ENCODE measurements at places on chromosomes 3 and 15.

DNA sequence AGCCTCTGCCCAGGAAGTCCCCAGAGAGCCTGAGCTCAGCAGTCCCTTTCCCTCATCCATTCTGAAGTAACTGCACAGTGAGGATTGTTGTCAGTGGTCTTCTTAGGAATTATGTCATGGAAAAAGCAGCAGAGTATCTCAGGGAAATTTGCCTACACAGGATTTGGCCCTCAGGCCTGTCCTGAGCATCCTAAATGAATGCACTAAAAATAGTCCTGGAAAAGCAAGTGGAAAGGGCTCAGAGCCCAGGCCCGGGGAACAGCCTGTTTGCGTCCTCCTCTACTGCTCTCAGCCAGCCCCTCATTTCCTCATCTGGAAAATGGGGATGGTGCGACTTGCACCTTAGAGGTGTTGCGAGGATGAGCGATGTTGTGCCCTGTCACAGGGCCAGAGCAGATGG is 21.6 kb downstream of the LYSMD4 start:
- no peak for DNase-seq

DNA sequence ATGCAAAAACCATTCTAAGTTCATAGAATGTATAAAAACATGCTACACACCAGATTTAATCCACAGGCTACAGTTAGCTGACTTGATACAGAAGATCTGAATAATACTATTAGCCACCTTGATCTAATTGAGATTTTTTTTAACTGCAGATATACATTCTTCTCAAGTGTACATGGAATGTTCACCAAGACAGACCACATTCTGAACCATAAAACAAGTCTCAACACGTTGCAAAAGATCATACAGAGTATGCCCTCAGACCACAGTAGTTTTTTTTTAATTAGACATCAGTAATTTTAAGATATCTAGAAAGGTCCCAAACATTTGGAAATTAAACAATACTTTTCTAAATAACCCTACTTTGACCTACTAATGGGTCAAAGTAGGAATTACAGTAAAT is 83.3 kb downstream of the FGF7 start:
- no peak for DNase-seq

DNA sequence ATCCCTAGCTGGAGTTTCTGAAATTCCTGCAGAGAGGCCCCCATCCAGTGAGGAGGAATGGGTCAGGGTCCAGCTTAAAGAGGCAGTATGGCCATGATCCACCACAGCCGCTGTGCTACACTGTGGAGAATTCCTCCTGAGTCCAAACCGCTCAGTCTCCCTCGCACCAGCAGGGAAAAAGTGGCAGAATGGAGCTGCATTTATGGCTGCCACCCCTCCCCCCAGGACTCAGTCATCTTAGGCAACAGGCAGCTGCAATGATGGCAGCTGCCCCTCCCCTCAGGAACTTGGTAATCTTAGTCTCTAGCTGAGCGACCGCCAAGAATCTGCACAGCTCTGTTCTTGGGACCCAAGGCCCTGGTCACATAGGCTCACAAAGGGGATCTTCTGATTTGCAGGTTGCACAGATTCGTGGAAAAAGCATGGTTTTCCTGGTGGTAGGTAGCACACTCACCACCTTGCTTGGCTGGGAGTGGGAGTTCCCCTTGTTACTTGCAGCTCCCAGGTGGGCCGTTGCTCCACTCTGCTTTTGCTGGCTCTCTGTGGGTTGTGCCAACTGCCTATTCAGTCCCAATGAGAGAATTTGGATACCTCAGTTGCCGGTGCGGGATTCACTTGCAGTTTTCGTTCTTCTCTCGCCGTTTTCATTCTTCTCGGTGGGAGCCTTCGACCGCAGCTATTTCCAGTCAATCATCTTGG is 204.1 kb downstream of the STXBP5L start:
- DNase-seq, result no peak

DNA sequence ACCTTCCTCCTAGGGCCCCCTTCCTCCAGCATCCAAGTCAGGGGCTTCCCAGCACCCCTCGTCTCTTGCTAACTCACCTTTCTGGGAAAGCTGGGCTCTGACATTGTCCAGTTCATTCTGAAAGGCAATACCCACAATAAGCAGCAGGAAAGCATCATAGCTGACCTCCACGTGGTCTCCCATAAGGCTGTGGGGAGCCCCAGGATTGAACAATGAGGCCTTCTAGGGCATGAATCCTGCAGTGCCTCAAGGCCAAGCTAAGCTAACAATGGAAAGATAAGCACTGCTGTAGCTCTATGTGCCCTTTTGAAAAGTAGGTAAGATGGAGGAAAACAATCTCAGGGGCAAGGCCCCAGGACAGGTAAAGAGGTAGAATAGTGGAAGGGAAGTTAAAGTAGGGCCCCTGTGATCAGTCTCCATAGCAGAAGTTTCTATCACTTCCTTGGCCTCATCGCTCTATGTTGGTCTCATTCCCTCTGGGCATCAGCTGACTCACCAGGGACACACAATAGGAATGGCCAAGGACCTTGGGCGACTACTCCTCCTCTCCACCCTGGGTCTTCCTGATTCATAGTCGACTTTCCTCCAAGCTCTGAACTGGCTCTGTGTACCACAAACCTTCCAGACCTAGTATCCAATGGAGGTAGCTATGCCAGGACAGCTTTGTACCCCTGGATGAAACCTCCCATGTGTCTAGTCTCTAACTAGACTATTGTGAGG is 11.7 kb downstream of the TRAIP start:
- no peak for DNase-seq

- DNase-seq, result peak; percentile 5
Observed at GRCh38 chr3:44509393-44509921, 32.0 kb upstream of the ZNF445 start.

Data from T-helper 2 cell treated with Interferon-gamma antibody and Interleukin-4, amounts not matched to agents 5 μg/mL and 100 μg/mL, for 36 hours (primary cell).